Choroid plexus epithelial cell (primary cell): ENCODE measurements at places on chromosomes 2 and 18.

GRCh38 chr2:1633936-1634587, 110.3 kb downstream of the PXDN start:
- DNase-seq, result no peak

- no peak for DNase-seq
Measured at GRCh38 chr2:8332646-8333045, 349.2 kb upstream of the ID2 start.

GRCh38 chr2:238299803-238300202, 11.4 kb upstream of the PER2 start:
- DNase-seq, result no peak

DNA sequence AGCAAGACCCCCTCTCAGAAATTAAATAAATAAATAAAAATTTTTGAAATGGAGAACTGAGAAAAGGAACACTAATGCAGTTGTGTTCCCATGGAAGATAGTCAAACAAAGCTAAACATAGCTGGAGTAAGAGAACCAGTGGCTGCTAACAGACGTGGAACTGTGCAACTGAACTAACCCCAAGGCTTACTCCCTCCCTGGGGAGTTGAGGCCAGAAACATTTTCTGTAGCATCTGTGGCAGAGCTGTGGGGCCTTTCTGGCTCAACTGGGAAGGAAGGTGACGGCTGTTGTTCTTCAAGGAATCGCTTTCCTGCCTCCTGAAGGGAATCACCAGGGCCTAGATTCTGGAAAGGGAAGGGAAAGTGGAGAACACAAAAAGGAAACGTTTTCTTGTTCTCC, 53.9 kb upstream of the B3GNT2 start:
- DNase-seq, result no peak

DNA sequence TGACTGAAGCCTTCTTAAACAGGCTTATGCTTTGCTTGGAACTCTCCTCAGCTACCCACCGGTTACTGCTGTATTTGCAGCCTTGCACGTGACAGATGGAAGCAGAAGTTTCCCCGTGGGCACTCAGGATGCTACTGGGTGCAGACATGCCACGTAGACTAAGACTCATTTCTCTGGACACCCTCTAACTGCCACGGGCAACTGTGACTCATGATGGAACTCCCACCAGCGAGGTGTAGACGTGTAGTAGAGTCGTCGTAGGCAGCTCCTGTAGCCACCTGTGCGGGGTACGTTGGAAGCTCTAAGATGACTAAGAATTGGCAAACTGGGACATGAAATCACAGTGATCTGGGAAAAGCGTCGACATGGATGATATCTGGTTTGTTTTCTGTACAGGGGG, 27.5 kb downstream of the TSHZ1 start:
- DNase-seq, result no peak

DNA sequence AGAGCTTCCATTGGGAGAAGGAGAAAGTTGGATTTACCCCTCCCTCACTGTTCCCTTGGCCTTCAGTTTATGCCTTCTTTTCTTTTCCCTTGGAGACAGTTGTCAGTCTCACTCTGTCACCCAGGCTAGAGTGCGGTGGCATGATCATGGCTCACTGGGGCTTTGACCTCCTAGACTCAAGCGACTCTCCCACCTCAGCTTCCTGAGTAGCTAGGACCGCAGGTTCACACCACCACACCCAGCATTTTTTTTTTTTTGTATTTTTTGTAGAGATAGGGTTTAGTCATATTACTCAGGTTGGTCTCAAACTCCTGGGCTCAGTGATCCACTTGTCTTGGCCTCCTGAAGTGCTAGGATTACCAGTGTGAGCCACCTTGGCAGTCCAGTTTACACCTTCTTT, 49.9 kb downstream of the SLC9A4 start:
- no peak for DNase-seq

DNA sequence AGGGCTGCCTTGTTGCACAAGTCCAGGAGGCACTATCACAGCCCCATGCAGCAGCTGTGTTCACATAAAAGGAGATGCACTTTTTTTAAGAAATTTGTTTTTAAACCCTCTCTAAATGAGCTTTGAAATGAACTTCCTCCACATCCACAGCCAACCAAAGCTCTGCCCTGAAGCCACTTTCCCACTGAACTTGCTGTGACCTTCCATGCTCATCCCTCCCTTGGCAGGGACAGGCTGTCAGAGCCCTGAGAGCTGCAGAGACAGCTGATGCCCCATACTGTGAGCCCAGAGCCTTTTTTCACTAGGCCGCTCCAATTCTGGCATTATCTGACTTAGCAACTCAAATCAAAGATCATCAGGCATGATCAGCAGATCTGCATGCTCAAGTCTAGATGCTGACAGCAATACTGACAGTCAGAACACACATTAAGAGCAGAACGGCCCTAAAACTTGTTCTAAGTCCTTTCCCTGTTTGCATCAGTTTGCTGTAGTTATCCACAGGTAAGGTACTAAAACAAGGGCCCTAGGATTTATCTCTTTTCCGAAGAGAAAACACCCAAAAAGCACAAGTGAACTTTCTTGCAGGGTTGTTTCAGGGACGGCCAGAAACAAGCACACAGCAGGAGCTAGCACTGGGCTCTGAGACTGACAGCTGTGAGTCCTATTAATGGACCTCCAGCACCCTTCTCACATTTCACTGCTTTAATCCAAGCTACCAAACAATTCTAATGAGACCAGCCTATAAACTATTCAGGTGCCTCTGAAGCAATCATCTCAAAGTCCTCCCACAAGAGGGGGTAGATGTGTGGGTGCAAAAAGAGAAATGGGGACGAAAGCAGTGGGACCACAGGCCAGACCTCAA, 34.9 kb downstream of the RNU4ATAC start:
- DNase-seq, result peak; percentile 43

- DNase-seq, result no peak
Measured at GRCh38 chr2:1613078-1613445, 131.3 kb downstream of the PXDN start.

DNA sequence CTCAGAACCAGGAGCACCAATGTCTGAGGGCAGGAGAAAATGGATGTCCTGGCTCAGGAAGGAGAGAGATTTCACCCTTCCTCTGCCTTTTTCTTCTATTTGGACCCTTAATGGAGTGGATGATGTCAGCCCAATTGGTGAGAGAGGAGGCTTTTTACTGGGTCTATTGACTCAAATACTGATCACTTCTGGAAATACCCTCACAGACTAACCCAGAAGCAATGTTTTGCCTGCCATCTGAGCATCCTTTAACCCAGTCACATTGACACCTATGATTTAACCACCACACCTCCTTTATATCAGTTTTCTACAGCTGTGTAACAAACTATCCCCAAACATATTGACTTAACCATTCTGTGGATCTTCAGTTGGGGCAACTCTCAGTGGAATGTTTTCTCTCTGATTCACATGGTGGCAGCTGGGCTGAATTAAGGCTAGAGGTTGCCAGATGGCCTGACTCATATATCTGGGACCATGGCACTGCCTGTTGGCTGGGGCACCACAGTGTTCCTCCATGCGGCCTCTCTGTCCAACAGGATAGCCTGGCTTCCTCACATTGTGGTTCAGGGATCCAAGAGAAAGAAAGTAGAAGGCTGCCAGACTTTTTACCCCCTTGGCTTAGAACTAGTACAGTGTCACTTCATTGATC, 18.2 kb upstream of the MBOAT2 start:
- no peak for DNase-seq

DNA sequence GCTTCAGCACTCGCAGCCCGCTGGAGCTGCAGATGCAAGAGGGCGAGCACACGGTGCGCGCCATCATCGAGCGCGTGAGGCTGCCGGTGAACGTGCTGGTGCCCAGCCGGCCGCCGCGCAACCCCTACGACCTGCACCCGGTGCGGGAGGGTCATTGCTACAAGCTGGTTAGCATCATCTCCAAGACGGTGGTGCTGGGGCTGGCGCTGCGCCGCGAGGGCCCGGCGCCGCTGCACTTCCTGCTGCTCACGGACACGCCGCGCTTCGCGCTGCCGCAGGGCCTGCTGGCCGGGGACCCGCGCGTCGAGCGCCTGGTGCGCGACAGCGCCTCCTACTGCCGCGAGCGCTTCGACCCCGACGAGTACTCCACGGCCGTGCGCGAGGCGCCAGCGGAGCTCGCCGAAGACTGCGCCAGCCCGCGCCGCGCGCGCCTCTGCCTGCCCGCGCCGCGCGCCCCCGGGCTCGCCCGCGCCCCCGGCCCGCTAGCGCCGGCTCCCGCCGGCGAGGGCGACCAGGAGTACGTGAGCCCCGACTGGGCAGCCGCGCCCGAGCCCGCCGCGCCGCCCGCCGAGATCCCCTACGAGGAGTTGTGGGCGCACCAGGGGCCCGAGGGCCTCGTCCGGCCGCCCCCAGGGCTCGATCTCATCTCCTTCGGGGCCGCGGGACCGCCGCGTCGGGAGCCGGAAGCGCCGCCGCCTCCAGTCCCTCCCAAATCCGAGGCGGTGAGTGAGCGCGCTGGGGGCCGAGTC, 11.8 kb downstream of the GAREM2 start:
- DNase-seq, result peak; percentile 88

GRCh38 chr18:45856531-45856930, 31.1 kb downstream of the SIGLEC15 start:
- DNase-seq, result peak; percentile 97

DNA sequence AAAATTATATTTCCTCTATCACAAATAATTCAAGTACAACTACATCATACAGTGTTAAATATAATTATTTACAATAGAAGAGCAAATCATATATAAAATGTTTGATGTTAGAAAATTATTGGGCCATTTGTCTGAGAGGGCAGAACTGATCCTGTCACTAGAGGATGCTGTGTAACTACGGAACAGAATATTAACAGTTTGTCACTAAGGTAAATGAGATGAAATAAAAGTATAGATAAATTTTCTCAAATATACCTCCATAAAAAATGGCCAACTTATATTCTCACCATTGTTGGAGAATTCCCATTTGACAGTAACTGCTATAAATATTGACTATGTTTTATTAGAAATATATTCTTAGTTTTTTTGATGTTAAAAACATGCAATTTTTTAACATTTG, 1067.4 kb upstream of the DDX18 start:
- DNase-seq, result no peak

- no peak for DNase-seq
Measured at GRCh38 chr2:28589746-28590463, 94.0 kb downstream of the PLB1 start.

DNA sequence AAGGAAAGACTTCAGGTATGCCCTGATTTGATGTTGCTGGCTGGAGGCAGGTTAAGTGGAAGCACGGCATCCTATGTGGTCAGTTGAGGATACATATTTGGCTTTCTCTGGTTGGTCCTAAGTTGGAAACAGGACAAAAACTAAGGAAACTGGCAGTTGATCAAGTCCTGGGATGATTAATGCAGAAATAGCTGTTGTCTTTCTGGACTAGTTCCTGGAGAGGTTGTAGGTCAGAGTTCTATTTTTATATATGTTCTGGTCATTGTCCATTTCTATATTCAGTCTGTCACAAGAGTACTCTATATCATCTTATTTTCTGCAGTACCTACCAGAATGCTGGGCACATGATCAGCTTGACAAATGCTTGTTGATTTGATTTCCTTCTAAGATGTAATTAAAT, 4.0 kb upstream of the SLC35F5 start:
- DNase-seq, result peak; percentile 88

DNA sequence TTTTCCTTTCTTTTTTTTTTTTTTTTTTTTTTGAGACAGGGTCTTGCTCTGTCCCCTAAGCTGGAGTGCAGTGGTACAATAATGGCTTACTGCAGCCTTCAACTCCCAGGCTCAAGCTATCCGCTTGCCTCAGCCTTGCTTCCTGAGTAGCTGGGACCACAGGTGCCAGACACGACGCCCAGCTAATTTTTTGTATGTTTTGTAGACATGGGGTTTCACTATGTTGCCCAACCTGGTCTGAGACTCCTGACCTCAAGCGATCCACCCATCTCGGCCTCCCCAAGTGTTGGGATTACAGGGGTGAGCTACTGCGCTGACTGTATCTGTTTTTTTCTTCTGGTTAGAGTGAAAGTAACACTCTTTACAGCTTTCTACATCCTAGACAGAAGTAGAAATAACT, 240.3 kb upstream of the FBXO11 start:
- DNase-seq, result no peak

DNA sequence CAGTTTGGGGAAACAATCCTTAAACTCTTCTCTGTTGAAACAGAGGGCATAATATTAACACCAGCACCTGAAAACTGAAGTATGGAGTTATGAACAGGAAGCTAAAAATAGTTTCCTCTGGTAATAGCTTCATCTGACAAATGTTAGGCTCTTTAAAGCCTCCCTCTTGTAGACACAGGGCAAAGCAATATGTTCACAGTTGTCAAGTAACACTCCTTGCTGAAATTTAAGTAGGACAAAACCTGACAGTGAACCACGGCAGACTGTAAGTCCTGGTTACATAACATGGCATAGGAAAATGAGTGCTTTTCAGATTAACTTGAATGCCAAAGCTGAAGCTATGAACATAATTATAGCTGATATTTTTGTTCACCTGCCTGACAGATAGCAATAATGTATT, 172.9 kb downstream of the CMPK2 start:
- DNase-seq, result no peak

- DNase-seq, result peak; percentile 2
Measured at GRCh38 chr18:34224423-34225217, at the start of gene NOL4. NOL4 (minus strand) TSS chr18:34224913; CDS start chr18:34223253, 1,660 bp downstream.

- peak; percentile 66 for DNase-seq
Measured at GRCh38 chr2:237879058-237879430, 19.6 kb downstream of the RAMP1 start.

GRCh38 chr2:207881902-207882301, 112.2 kb upstream of the FZD5 start:
- DNase-seq, result no peak
